SK-N-SH (cell line): ENCODE measurements at places on chromosomes 6 and 20.
A peak's percentile ranks its signal among the peaks of the same experiment; 100 is the strongest.

GRCh38 chr6:38305995-38306681 lies 333.6 kb downstream of the BTBD9 start:
- no peaks in the 10 kb centered on the region for H3K36me3 ChIP-seq
- peaks cover 10% of the 10 kb centered on the region; the same call in 1 of the 2 replicates for H3K4me1 ChIP-seq
- H3K27ac ChIP-seq = peak overlapping the region; percentile 59
- no peak for DNase-seq

DNA sequence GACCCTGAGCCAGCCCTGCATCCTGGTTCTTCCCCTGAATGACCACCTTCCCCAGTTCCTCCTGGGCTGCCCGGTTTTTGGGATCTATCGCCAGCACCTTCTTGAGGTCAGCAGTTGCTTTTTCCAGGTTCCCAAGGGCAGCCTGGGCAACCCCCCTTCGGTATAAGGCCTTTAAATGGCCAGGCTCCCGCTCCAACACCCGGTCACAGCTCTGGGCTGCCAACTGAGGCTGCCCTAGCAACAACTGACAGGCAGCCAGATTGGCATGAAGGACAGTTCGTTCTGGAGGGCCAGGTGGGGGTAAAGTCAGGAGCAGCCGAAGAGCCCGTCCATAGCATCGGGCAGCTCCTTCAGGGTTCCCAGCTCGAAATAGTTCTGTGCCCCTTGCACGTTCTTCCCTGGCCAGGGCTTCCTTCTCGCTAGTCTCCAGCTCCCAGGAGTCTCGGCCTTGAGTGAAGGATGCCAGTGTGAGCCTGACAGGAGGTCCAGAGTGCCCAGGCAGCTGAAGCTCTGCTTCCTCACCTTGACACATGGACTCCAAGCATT lies 778 bp upstream of the ATF6B start:
- peaks cover 13% of the 10 kb centered on the region; the same call in 1 of the 2 replicates for H3K36me3 ChIP-seq
- H3K4me1 ChIP-seq = peaks cover 22% of the 10 kb centered on the region
- H3K27me3 ChIP-seq = no peaks in the 10 kb centered on the region
- no peak for DNase-seq
- peak overlapping the region; percentile 66; the same call in 1 of the 2 replicates for H3K27ac ChIP-seq
- peak overlapping the region; percentile 97 for H3K4me3 ChIP-seq

- H3K4me3 ChIP-seq = no peak overlapping the region
- no peak for DNase-seq
- H3K36me3 ChIP-seq = no peaks in the 10 kb centered on the region
- H3K27me3 ChIP-seq = peaks cover 26% of the 10 kb centered on the region; the same call in 1 of the 2 replicates
Measured at GRCh38 chr6:31351401-31352309, 5.3 kb downstream of the HLA-B start.

DNA sequence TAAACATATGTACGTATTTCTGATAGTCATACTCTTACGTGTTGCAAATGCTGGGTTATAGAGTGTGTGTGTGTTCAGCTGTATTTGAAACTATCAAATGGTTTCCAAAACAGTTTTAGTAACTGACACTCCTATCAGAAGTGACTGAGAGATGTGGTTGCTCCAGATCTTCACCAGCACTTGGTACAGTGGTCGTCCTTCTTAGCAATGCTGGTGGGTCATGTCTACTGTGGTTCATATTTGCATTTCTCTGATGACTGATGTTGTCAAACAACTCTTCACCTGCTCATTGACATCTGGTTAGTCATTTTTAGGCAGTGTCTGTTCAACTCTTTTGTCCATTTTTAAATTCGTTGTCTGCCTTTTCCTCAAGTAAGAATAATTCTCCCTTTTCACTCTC lies 259.3 kb downstream of the KIF16B start:
- H3K27me3 ChIP-seq = no peaks in the 10 kb centered on the region
- H3K36me3 ChIP-seq = no peaks in the 10 kb centered on the region
- DNase-seq = no peak
- no peak overlapping the region for H3K4me3 ChIP-seq
- H3K4me1 ChIP-seq = no peaks in the 10 kb centered on the region

DNA sequence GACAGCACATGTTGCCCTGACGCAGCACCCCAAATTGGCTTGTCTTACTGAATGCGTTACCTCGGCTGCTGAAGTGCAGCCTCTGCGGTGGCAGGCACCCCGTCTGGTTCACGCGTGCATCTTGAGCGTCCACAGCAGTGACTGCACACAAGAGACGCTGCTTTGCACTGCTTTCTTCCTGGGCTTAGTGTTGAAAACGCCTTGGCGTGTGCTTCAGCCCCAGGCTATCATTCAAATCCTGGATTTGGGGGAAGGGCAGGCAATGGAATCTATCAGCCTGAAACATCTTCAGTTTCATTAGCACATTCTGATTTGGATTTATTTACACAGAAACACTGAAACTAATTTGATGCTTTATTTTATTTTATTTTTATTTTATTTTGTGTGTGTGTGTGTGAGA lies 342.7 kb downstream of the SMOC2 start:
- H3K4me3 ChIP-seq = no peak overlapping the region
- H3K27ac ChIP-seq = no peak overlapping the region
- no peaks in the 10 kb centered on the region for H3K36me3 ChIP-seq

GRCh38 chr6:41271901-41272395 lies 14.5 kb downstream of the TREM1 start:
- peaks cover 5% of the 10 kb centered on the region; the same call in 1 of the 2 replicates for H3K27me3 ChIP-seq
- DNase-seq = no peak
- no peaks in the 10 kb centered on the region for H3K36me3 ChIP-seq
- no peak overlapping the region for H3K27ac ChIP-seq
- no peaks in the 10 kb centered on the region; the same call in 1 of the 2 replicates for H3K4me1 ChIP-seq

DNA sequence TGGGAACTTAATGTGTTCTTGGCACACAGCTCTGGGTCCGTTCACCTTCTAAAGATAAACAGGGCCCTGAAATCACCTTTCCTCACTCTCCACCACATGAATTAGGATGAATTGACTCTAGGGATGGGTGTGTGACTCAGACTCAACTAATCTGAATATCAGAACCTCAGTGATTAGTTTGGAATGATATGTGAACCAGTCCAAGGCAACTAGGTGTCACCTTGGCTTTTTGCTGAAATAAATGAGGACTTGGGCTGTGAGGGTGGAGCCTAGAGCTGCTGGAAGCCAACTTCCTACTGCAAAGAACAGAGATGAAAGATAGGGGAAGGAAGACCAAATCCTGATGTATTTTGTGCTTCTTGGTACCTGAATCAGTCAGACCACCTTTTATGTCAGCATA lies 132.0 kb upstream of the RNF24 start:
- no peak overlapping the region for H3K4me3 ChIP-seq
- H3K27me3 ChIP-seq = no peaks in the 10 kb centered on the region
- no peak overlapping the region for H3K27ac ChIP-seq
- H3K4me1 ChIP-seq = peaks cover 8% of the 10 kb centered on the region; the same call in 1 of the 2 replicates

DNA sequence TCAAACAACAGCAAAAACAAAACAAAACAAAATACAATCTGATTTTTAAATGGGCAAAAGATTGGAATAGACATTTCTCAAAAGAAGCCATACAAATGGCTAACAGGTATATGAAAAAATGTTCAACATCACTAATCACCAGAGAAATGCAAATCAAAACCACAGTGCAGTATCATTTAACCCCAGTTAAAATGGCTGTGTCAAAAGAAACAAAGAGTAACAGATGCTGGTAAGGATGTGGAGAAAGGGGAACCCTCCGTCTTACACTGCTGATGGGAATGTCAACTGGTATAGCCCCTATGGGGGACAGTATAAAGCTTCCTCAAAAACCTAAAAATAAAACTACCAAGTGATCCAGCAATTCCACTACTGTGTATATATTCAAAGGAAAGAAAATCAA lies 10.9 kb upstream of the NELFCD start:
- no peaks in the 10 kb centered on the region for H3K36me3 ChIP-seq
- no peaks in the 10 kb centered on the region for H3K4me1 ChIP-seq
- no peaks in the 10 kb centered on the region for H3K27me3 ChIP-seq
- H3K27ac ChIP-seq = no peak overlapping the region
- DNase-seq = no peak

DNA sequence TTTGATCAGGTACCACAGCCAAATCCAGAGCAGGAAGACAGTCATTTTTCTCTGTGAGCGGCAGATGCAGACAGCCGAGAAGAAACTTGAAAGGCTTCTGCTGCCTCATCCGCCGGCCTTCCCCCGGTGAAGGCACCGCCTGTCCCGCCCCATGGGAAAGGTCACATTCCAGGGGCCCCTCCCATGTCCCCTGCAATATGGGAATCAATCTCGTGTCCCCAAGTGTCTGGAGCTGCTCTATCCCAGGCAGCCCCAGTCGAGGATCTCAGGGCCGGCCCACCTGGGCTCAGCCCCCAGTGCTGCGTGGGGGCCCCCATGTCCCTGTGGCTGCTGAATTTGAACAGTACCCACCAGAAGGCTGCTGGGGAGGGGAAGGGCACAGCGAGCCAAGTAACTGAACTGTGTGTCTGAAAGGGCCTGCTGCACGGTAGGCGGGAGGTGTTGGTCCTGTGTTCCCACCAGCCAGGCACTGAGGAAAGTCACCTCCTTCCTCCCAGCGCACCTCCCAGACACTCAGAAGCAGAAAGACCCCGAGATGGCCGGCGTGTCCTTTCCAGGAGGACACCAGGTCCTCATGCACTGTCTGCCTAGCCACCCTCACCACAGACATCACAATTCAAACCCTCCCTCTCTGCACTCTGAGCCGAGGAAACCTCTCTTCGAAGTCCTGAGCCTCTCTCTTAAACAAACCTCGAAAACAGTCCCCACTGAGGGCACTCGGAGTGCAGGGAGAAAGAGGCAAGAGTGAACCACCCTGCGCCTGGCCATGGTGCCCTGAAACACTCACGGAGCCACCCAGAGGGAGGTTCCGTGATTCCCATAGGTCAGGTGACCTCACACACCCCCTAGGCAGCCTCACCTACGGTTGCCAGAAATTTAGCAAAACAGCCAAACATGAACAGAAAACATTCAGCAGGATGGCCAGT lies 99.3 kb downstream of the PSMB1 start:
- no peaks in the 10 kb centered on the region for H3K36me3 ChIP-seq
- H3K4me3 ChIP-seq = no peak overlapping the region
- no peak overlapping the region for H3K27ac ChIP-seq
- no peaks in the 10 kb centered on the region for H3K27me3 ChIP-seq
- DNase-seq = no peak

GRCh38 chr6:131116755-131117360 lies 18.4 kb upstream of the AKAP7 start:
- no peaks in the 10 kb centered on the region for H3K4me1 ChIP-seq
- no peaks in the 10 kb centered on the region for H3K36me3 ChIP-seq
- DNase-seq = peak; percentile 5
- peaks cover 11% of the 10 kb centered on the region; the same call in 1 of the 2 replicates for H3K27me3 ChIP-seq
- H3K4me3 ChIP-seq = no peak overlapping the region
- no peak overlapping the region for H3K27ac ChIP-seq

- H3K4me3 ChIP-seq = no peak overlapping the region
- no peak for DNase-seq
- no peak overlapping the region for H3K27ac ChIP-seq
- H3K27me3 ChIP-seq = no peaks in the 10 kb centered on the region
- H3K36me3 ChIP-seq = no peaks in the 10 kb centered on the region
Measured at GRCh38 chr6:97563529-97563928, 280.5 kb upstream of the MMS22L start.

GRCh38 chr20:25212242-25212641 lies 16.7 kb downstream of the ENTPD6 start:
- peaks cover 27% of the 10 kb centered on the region; the same call in 1 of the 2 replicates for H3K36me3 ChIP-seq
- no peaks in the 10 kb centered on the region for H3K4me1 ChIP-seq
- no peak overlapping the region for H3K4me3 ChIP-seq
- no peak for DNase-seq

- H3K27ac ChIP-seq = peak overlapping the region; percentile 99
- H3K27me3 ChIP-seq = no peaks in the 10 kb centered on the region
- peaks cover 30% of the 10 kb centered on the region for H3K4me1 ChIP-seq
- no peak overlapping the region for H3K4me3 ChIP-seq
Measured at GRCh38 chr6:22149096-22149495, 147.7 kb downstream of the PRL start.

- no peak for DNase-seq
- H3K36me3 ChIP-seq = no peaks in the 10 kb centered on the region
- H3K4me3 ChIP-seq = no peak overlapping the region
- no peaks in the 10 kb centered on the region for H3K27me3 ChIP-seq
- no peaks in the 10 kb centered on the region; the same call in 1 of the 2 replicates for H3K4me1 ChIP-seq
- H3K27ac ChIP-seq = no peak overlapping the region
Measured at GRCh38 chr20:61433816-61434215, 181.8 kb downstream of the CDH4 start.

DNA sequence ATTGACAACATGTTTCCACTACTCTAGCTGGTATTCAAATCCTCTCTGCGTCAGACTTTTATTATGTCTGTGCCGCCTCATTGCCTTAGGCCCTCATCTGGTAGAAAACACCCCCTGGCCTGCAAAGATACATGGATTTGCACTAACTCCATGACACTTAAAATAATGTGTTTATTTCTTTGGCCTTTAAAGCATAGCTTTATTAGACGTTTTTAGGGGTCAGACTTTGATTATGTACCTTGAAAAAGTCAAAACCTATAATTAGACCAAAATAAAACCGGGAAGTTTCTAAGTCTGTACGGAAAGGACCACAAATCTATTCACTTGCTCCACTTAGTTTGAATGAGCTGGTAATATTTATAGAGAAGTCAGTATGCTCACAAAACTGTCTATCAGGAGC lies 357.9 kb upstream of the NOX3 start:
- no peaks in the 10 kb centered on the region for H3K27me3 ChIP-seq
- no peak overlapping the region for H3K27ac ChIP-seq
- no peaks in the 10 kb centered on the region for H3K36me3 ChIP-seq
- no peak for DNase-seq
- no peak overlapping the region for H3K4me3 ChIP-seq

GRCh38 chr20:34938466-34939163 lies 17.0 kb downstream of the GSS start:
- no peak overlapping the region for H3K27ac ChIP-seq
- H3K36me3 ChIP-seq = peaks cover 60% of the 10 kb centered on the region
- no peak for DNase-seq
- no peak overlapping the region for H3K4me3 ChIP-seq
- H3K27me3 ChIP-seq = no peaks in the 10 kb centered on the region
- no peaks in the 10 kb centered on the region for H3K4me1 ChIP-seq

GRCh38 chr20:14335052-14335451 lies 2.4 kb downstream of the FLRT3 start:
- H3K36me3 ChIP-seq = no peaks in the 10 kb centered on the region
- peak overlapping the region; percentile 22; the same call in 1 of the 2 replicates for H3K27ac ChIP-seq

GRCh38 chr6:10098756-10099528 lies 315.9 kb downstream of the TFAP2A start:
- H3K36me3 ChIP-seq = no peaks in the 10 kb centered on the region
- H3K4me3 ChIP-seq = peak overlapping the region; percentile 56; the same call in 1 of the 2 replicates
- H3K27ac ChIP-seq = no peak overlapping the region
- peaks cover 10% of the 10 kb centered on the region; the same call in 1 of the 2 replicates for H3K4me1 ChIP-seq

GRCh38 chr20:3839328-3839727 lies 7.3 kb upstream of the MAVS start:
- H3K4me3 ChIP-seq = no peak overlapping the region
- H3K36me3 ChIP-seq = no peaks in the 10 kb centered on the region
- no peak overlapping the region for H3K27ac ChIP-seq
- no peaks in the 10 kb centered on the region; the same call in 1 of the 2 replicates for H3K4me1 ChIP-seq

- no peaks in the 10 kb centered on the region for H3K36me3 ChIP-seq
- no peak overlapping the region for H3K4me3 ChIP-seq
- no peak overlapping the region for H3K27ac ChIP-seq
- no peaks in the 10 kb centered on the region for H3K27me3 ChIP-seq
- no peaks in the 10 kb centered on the region for H3K4me1 ChIP-seq
Measured at GRCh38 chr6:16989382-16989781, 112.5 kb upstream of the STMND1 start.

GRCh38 chr20:46145713-46146112 lies 27.6 kb downstream of the CD40 start:
- H3K27ac ChIP-seq = no peak overlapping the region
- no peaks in the 10 kb centered on the region for H3K36me3 ChIP-seq
- no peak for DNase-seq
- peaks cover 17% of the 10 kb centered on the region; the same call in 1 of the 2 replicates for H3K27me3 ChIP-seq
- peaks cover 65% of the 10 kb centered on the region for H3K4me1 ChIP-seq
- H3K4me3 ChIP-seq = no peak overlapping the region

- H3K27me3 ChIP-seq = no peaks in the 10 kb centered on the region
- DNase-seq = no peak
- H3K4me3 ChIP-seq = peak overlapping the region; percentile 65
- H3K36me3 ChIP-seq = no peaks in the 10 kb centered on the region
- peaks cover 6% of the 10 kb centered on the region; the same call in 1 of the 2 replicates for H3K4me1 ChIP-seq
- H3K27ac ChIP-seq = no peak overlapping the region; the same call in 1 of the 2 replicates
Measured at GRCh38 chr6:37221585-37222124, 35.9 kb upstream of the TBC1D22B start.
